ENCODE measurements at places on chromosomes 6 and 20.

DNA sequence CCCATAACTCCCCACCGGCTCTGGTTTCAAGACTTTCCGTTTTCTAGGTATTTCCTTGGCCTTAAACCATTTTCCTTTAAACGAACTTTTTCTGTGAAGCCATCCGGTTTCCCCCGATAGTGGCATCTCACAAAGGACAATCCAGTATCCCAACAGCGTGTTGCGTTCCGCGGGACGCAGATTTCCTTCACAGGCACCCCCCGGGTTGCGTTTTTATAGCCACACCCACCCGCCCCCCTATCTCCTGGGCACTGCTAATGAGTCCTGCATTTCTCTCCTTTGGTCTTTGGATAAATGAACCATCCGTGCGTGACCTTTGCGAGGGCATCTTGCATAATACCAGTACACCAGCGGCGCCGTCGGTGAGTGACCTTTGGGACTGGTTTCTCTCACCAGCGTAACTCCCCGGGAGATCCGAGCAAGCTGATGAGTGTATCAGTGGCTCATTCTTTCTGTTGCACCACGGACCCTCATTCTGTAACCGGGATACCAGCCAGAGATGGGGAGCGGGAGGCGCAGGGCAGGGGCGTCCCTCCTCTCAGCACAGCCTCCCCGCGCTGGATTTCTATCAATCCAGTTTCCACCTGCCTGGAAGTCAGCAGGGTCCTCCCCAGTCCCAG lies 586 bp upstream of the NQO2 start:
- no peak for DNase-seq

- DNase-seq, result no peak
Observed at GRCh38 chr20:57409672-57410397, 18.6 kb downstream of the RBM38 start.

- DNase-seq, result no peak
Observed at GRCh38 chr20:6277661-6278240, 154.9 kb upstream of the FERMT1 start.

DNA sequence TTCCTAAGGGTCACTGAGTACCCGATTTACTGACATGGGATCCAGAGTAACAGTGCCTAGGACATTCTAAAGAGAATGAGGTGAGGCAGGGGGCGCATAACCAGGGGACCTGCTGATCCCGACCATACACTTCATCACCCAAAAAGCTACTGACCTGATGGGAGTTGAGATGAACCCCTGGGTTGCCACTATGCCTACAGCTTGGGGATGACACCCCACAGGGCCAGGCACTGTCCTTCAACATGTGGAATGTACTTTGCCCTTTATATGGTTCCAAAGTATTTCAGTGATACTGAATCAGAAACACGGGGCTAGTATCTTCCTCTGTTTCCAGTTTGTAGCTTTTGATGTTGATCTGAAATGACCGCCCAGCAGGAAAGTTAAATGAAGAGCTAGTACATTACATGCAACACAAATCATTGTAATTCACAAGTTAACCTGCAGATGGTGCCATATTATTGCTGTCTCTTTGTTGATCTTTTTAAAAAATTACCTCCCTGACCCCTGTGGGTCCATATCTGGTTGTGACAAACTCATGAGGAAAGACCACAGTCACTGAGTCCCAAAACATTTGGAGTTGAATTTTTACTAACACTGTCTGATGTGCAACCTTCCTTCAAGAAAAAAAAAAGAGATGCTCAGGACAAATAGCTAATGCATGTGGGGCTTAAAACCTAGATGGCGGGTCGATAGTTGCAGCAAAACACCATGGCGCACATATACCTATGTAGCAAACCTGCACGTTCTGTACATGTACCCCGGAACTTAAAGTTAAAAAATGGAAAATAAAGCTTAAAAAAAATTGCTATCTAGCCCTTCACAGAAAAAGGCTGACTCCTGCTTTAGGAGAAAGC lies 42.7 kb upstream of the GCNT2 start:
- DNase-seq, result no peak

DNA sequence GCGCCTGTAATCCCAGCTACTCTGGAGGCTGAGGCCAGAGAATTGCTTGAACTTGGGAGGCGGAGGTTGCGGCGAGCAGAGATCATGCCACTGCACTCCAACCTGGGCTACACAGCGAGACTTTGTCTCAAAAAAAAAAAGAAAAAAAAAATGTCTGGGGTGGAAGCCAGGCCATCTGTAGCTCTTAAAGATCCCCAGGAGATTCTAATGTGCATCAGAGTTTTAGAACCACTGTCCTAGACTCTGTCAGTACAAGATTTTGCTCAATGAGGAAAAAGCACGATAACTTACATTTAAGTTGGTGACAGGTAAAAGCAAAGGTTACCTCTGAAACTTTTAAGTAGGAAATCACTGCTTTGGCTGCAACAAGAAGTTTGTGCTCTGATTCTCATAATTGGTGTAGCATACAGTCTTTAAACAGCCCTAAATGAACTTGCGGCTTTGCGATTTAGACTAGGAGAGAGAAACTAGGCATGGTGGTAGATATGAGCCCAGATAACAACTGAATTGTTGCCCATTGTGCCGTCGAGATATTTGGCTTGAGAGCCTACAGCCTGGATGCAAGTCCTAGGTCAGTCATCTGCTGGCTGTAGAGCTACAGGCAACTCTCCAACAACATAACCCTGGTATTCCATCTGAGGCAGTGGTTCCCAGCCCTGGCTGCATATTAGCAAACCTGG lies 67.2 kb downstream of the BACH2 start:
- no peak for DNase-seq

DNA sequence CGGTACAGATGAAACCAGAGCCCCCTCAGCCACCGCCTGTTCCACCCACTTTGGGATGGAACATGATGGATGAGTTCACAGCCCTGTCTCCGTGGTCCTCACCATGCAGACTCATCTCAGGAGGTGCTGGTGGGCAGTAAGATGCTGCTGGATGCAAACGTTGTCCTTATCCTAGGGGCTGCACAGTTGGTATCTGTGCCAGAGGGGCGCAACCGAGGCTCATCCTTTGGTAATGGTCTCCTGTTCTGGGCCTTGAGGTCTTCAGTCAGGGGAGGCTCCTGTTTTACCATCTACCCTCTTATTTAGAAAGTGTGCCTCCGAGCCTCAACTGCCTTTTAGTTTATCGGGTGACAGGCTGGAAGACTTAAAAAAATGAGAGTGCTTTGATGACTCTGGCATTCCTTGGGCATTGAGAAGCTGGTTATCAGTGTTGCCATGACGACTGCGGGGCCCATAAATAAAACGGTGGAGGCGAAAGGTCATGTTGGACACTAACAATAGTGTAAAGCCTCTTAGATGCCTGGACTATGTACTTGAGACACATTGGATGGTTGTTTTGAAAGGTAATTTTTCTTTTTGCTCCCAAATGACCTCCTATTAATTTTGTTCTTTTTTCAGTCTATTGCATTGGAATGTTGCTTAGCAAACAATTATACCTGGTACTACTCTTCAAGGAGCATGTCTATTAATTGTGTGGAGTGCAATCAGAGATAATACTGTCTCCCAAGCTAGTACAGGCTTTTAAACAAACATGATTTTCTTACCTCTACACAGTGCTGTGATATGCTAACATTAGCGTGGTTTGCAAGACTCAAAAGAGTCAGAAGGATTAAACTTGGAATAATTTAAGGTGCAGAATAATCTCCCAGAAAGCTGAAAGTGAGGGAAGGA lies 74.2 kb upstream of the DSP start:
- no peak for DNase-seq

DNA sequence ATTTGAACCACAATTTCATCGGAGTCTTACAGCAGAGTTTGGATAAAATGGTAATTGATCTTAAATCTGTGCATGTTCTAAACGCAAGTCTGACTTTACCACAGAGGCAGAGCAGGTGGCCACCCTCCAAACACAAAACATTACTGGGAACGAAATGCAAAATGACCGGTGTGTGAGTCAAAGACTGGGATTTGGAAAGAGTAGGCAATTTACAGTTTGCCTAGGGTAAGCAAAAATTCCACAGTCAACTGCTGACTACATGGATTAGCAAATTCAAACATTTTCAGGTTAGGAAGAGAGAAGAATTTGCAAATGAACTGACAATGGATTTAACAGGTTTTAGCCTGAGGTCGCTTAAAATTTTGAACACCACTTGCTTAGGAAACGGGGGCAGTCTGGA lies 444.4 kb downstream of the HDGFL1 start:
- DNase-seq, result no peak

DNA sequence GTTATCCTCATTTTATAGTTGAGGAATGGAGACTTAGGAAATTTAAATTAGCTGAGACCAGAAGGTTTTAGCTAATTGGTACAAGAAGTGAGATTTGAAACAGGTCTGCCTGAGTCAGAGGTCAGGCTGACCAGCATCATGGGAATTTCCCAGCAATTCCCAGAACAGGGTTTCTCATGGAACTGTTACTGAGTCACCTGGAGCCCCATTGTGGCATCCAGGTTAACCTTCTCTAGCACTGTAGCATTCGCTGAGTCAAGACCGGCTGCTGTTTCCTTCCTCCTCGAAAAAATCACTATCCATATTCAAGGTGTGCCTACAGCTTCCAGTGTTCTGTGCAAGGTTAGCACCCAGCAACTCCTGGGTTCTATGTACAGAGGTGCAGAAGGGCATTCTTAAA lies 238.0 kb upstream of the MAN1A1 start:
- no peak for DNase-seq

DNA sequence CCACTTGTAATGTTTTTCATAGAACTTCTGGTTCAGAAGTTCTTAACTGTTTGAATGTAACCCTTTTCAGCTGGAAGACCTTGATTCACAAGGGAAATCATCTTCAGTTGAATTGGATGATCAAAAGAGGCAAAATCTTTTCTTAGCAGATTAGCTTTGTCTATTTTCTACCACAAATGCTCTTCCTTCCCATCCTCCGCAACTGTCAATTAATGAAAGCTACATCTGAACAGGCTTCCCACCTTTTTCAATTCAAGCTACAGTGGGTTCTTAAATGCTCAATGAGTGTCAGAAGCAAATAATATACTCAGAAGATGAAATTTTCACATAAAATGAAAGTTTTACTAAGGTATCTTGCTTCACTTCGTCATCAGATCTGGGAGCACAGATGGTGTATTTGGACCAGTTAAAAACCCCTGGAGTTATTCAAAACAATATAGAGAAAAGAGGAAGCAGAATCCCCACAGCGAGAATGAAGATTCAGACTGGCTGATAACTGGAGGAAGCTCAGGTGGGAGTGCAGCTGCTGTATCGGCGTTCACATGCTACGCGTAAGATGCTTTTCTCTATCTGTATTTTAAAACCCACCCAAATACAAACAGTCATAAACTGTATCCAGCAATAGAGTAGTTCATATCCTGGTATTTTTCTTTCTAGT lies 19.4 kb downstream of the QRSL1 start:
- DNase-seq, result no peak

- DNase-seq, result no peak
Observed at GRCh38 chr6:14748679-14749078, 497.2 kb upstream of the JARID2 start.

DNA sequence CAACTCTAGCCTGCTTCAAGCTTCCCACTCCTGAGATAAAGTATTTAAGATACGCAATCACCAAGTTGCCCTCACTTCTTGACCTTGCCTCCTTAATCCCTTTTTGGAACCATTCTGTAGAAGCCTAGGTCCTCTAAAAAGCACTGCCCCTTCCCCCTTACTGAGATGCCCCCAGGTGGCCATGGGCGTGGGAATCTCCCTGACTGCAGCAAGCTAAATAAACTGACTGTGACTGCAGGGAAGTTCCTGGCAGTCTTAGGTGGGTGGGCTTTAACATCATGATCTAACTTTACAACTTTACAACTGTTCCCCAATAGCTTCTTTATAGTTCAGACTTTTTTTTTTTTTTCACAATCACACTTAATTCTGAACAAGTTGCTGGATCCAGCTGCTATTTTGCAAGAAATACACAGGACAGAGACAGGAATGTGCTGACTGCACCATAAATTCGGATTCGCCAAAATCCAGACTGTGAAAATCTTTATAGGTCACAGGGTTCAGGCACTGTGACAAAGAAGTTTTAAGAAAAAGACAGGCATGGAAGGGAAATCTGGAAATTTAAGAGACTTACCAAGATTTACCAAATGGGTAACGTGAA lies 344.2 kb upstream of the SULF2 start:
- no peak for DNase-seq
